ENCODE measurements at places on chromosomes 1 and 21.

DNA sequence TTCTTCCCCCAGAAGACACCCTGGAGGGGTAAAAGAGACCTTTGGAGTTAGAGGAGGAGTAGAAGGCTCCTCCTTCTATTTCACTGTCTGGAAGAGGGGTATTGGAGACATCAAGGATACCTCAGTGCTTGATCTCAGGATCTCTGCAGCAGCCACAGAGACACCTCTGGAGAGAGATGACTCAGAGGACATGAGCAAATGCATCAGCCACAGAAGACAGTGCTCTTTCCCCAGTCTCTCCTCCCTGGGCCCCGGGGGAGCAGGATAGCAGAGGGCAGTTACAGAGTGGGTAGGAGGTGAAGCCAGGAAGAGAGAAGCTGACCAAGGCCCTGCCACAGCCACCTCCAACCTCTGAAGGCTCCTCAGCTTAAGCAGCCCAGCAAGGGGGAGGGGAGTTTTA lies 15.3 kb upstream of the TEDDM1 start:
- no peak for DNase-seq

DNA sequence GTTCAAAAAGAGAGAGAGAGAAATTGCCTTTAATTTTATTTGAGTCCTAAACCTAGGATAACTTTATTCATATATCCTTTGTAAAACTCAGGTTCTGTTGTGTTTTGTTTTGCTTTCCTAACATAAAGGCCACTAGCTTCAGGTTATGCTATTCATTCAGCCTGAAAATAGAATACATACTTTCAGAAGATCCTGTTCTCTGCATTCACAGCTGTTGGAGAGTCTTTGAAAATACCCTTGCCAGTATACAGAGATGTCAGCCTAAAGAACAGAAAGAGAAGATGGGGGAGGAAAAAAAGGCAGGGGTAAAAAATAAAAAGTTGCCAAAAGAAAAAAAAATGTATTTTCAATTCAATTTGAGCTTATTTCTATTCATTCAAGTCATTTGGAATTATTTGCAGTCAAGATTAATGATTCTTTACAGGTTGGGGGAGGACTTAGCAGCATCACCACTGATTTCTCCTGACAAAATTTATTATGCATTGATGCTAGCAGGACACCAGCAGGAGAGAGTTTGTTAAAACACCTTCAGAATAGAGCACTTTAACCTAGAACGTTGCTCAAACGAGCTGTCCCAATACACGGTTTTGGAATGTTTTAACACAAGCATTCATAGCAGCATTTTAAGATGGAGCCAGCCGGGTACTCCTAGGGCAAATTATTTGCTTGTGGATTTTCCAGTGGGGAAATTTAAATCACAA lies 318.5 kb downstream of the NTNG1 start:
- DNase-seq = no peak

GRCh38 chr1:190277107-190277506 lies 200.6 kb downstream of the BRINP3 start:
- DNase-seq = no peak

- no peak for DNase-seq
These were observed 143.6 kb upstream of the RAB4A start for GRCh38 chr1:229127301-229127700.

All from NCI-H1694 treated with DMSO at 0.1 percent for 48 hours (cell line).